H1 (cell line): ENCODE measurements at places on chromosomes 7 and 10. TPM values are rescaled to one million over a fixed set of nuclear protein-coding genes. Genes with fewer than 3 reads are reported as not detected.

- no peaks in the 10 kb centered on the region for H3K4me1 ChIP-seq
- no peak overlapping the region for H3K4me3 ChIP-seq
- H3K27ac ChIP-seq: no peak overlapping the region
- H3K36me3 ChIP-seq: 0 out of 2 replicates have a peak, but pooled peaks cover 3% of the 10 kb centered on the region
- no peaks in the 10 kb centered on the region for H3K27me3 ChIP-seq
Observed at GRCh38 chr10:32350811-32351350, 3.9 kb upstream of the EPC1 start.

DNA sequence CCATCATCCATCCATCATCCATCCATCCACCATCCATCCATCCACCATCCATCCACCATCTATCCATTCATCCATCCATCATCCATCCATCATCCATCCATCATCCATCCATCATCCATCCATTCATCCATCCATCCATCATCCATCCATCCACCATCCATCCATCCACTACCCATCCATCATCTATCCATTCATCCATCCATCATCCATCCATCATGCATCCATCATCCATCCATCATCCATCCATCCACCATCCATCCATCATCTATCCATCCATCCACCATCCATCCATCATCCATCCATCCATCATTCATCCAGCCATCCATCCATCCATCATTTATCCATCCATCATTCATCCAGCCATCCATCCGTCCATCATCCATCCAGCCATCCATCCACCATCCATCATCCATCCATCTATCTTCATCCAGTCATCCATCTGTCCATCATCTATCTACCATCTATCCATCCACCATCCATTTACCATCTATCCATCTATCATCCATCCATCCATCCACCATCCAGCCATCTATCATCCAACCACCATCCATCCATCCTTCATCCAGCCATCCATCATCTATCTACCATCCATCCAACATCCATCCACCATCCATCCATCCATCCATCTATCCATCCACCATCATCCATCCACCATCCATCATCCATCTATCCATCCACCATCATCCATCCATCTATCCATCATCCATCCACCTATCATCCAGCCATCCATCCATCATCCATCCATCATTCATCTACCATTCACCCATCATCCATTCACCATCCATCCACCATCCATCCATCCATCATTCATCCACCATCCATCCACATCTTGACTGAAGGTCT lies 153.8 kb downstream of the SH3PXD2A start:
- H3K27me3 ChIP-seq: no peaks in the 10 kb centered on the region
- H3K36me3 ChIP-seq: no peaks in the 10 kb centered on the region
- no peak for DNase-seq
- no peak overlapping the region for H3K4me3 ChIP-seq
- no peak overlapping the region for H3K27ac ChIP-seq
- peaks cover 10% of the 10 kb centered on the region for H3K4me1 ChIP-seq

DNA sequence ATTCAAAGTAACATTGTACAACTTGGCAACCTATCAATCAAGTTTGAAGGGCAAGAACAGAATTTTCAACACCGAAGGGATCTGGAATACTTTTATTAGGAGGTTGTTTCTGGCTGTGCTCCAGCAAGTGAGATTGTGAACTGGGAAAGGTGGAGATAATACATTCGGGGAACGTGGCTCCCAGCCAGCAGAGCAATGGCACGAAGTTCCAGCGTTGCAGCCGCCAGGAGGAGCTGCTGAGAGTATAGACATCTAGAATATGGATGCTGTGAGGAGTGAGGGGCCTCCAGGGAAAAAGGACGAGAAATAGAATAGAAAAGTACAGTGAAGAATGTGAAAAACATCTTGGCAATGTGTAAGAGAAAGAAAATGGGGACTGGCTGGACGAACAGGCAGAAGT lies 69.5 kb downstream of the TCERG1L start:
- no peaks in the 10 kb centered on the region for H3K27me3 ChIP-seq
- DNase-seq: peak; percentile 80
- no peaks in the 10 kb centered on the region for H3K36me3 ChIP-seq
- H3K4me1 ChIP-seq: no peaks in the 10 kb centered on the region
- H3K27ac ChIP-seq: no peak overlapping the region

DNA sequence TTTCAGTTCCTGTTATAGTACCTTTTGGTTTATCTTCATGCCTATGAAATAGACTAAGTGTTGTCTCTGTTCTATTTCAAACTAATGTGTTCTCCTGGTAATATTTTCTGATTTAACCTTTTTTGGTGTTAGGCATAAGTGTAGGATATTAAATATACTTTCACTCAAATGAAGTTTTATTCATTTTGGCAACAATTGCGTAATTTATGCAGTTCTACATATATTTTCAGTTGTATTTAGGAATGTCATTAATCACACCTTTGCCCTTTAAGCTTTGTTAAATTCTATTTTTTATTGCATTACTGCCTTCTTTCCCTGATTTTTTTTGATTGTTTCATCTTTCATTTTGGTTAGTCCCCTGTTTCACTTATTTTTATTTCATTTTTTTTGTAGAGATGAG lies 47.3 kb downstream of the RSBN1L start:
- H3K27ac ChIP-seq: no peak overlapping the region
- no peaks in the 10 kb centered on the region for H3K4me1 ChIP-seq
- no peak for DNase-seq
- H3K36me3 ChIP-seq: no peaks in the 10 kb centered on the region

DNA sequence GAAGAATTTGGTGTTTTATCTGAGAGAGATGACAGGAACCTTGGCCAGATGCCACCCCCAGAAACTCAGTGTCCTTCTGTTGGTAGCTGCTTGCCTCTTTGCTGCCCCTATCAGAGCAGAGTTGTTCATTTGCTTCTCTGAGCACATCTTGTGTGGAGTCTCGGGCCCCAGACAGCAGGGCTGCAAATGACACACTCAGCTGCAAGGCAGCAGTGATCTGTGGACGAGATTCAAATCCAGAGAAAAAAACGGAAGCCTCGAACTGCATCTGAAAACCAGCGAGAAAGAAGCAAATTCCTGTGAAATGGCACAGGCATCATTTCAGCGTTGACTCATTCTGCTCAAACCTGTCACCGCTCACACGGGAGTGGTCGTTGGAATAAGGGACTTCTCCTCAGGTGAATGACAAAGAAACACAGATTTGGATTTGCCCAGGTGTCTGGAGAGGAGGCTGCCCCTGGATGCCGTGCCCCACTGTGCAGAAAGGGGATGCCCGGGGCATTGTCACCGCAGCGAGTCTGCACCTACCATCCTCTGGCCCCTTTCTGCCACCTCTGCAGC lies 144.7 kb downstream of the PFKFB3 start:
- no peak overlapping the region for H3K4me3 ChIP-seq
- no peaks in the 10 kb centered on the region for H3K27me3 ChIP-seq
- no peak overlapping the region for H3K27ac ChIP-seq
- no peaks in the 10 kb centered on the region for H3K36me3 ChIP-seq
- no peak for DNase-seq

SPDYE8 gene
- total RNA-seq: not detected in 2 replicates

ITGA8 gene
- not detected in 2 replicates for total RNA-seq

AGAP9 gene
- 7.2 and 7.7 TPM in 2 replicates for total RNA-seq

- H3K4me3 ChIP-seq: no peak overlapping the region
- no peaks in the 10 kb centered on the region for H3K27me3 ChIP-seq
- H3K36me3 ChIP-seq: no peaks in the 10 kb centered on the region
Observed at GRCh38 chr10:32417911-32418547, 27.9 kb upstream of the CCDC7 start.

OGDHL gene
- 16.3 and 16.6 TPM in 2 replicates for total RNA-seq

- H3K4me3 ChIP-seq: no peak overlapping the region
- no peaks in the 10 kb centered on the region for H3K4me1 ChIP-seq
- H3K36me3 ChIP-seq: peaks cover 8% of the 10 kb centered on the region
- H3K27me3 ChIP-seq: no peaks in the 10 kb centered on the region
Observed at GRCh38 chr7:65983965-65984658, 2.1 kb upstream of the GUSB start.

DNA sequence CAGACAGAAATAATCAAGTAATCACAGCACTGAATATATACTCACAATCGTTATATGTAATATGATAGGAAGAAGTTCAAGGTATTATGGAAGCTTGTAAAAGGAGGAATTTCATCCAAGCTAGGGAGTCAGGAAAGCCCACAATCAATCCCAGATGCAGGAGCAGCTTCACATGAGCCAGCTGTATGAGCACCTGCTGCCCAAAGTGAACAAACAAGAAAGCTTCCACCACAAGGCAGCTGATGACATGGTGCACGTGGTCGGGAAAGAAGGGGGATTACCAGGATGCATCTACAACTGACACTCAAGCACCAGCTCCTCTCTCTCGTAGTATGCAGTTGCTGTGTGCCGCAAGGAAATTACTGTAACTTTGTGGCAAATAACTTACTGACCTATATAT lies 225.2 kb downstream of the XPNPEP1 start:
- H3K4me1 ChIP-seq: no peaks in the 10 kb centered on the region
- H3K27ac ChIP-seq: no peak overlapping the region
- DNase-seq: no peak
- H3K36me3 ChIP-seq: no peaks in the 10 kb centered on the region
- no peaks in the 10 kb centered on the region for H3K27me3 ChIP-seq

OR6B1 gene
- not detected in 2 replicates for total RNA-seq

MMRN2 gene
- 0.96 and 1.2 TPM in 2 replicates for total RNA-seq

DNA sequence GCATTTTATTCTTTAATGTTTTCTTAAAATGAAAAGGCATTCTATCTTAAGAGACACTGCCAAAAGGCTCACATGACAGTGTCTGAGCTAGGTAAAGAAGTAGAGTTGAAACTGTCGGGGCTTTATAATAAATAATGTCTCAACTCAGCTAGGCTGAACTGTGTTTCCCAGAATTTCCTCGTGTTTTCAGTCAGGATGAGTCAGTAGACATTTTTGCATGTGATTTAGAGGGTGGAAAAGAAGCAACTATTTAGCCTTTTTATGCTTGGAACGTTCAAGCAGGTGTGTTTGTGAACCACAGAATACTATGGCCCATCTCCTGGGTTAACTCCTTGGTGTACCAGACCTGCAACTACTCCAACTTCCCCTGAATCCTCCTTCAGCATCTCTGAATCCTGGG lies 23.4 kb upstream of the LIPA start:
- no peaks in the 10 kb centered on the region for H3K4me1 ChIP-seq
- H3K27ac ChIP-seq: no peak overlapping the region
- DNase-seq: no peak
- H3K4me3 ChIP-seq: no peak overlapping the region

DNA sequence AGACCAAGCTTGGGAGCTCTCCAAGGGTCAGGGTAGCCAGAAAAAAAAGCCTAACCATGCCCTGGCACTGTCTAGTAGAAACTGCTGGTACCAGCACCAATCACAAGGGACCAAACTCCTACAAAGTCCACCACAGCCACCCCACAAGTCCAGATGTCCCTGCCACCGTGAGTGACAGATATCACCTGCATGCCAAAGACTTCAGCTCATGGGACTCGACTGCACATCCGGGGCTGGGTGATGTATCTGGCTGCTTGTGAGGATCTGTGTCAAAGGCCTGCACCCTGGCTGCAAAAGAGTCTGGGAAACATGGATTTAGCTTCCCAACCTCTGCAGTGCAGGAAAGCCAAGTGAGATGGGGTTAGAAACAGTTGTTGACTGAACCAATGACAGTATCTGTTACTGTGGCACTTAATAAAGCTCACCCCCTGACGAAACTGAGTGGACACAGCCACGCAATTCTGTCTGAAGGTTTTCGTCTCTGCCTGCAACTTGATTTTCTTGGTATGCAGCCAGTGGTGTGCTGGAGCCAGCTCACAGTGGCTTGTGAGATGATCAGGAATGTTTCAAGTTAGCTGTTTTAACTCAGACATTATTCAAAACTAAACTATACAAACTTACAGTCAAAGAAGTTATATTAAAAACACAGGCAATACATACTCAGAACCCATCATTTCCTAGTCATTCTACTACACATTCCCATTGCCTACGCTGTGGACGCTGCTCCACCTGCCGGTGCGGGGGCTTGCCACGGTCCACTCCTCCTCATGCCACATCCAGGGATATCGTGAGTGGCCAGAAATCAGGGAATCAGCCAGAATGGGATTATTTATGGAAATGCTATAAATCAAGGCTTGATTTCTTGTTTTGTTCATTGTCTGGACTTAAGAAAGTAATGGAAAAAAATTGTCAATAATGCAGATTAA lies 9.2 kb downstream of the ZNF488 start:
- peak; percentile 26 for DNase-seq
- no peaks in the 10 kb centered on the region for H3K27me3 ChIP-seq
- no peak overlapping the region for H3K27ac ChIP-seq
- H3K36me3 ChIP-seq: no peaks in the 10 kb centered on the region

DNA sequence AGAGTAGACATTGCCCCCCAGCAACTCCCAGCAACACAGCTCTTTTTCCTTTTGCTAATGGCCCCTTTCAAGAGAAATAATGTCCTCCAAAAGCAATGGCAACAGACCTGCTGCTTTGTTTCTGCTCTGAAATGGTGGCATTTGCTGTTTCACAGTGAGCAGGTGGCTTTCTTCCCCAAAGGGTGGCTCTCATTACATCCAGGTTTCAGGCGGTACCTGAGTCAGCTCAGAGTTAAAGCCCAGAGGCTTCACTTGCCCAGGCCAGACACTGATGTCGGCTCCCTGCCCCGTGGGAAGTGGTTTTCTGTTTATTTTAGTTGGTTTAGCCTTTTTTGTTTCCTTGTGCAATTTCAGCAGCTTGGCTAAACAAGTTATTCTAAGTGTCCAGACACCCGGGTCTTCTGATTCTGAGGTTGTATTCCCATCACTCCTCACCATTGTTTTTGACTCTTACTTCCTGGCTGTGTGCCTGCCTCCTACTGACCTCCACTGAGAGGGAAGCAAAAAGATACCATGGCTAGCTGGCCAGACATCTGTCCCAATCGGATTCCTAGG lies 7.8 kb upstream of the ATOH7 start:
- no peak for DNase-seq
- H3K4me3 ChIP-seq: no peak overlapping the region
- no peaks in the 10 kb centered on the region for H3K36me3 ChIP-seq
- H3K27ac ChIP-seq: no peak overlapping the region
- no peaks in the 10 kb centered on the region for H3K4me1 ChIP-seq

GRCh38 chr7:157657741-157658740 lies 321.2 kb downstream of the DNAJB6 start:
- no peaks in the 10 kb centered on the region for H3K36me3 ChIP-seq
- H3K4me1 ChIP-seq: no peaks in the 10 kb centered on the region
- H3K27ac ChIP-seq: no peak overlapping the region
- no peaks in the 10 kb centered on the region for H3K27me3 ChIP-seq
- no peak overlapping the region for H3K4me3 ChIP-seq

- H3K4me3 ChIP-seq: no peak overlapping the region
- peaks cover 12% of the 10 kb centered on the region for H3K27me3 ChIP-seq
- H3K4me1 ChIP-seq: peaks cover 2% of the 10 kb centered on the region
- H3K27ac ChIP-seq: no peak overlapping the region
Observed at GRCh38 chr10:98269435-98269912, 1.5 kb upstream of the LOXL4 start.
